ENCODE measurements at places on chromosomes 1 and 21.

GRCh38 chr1:228037401-228038386 lies 30.9 kb downstream of the WNT3A start:
- no peak for DNase-seq

DNA sequence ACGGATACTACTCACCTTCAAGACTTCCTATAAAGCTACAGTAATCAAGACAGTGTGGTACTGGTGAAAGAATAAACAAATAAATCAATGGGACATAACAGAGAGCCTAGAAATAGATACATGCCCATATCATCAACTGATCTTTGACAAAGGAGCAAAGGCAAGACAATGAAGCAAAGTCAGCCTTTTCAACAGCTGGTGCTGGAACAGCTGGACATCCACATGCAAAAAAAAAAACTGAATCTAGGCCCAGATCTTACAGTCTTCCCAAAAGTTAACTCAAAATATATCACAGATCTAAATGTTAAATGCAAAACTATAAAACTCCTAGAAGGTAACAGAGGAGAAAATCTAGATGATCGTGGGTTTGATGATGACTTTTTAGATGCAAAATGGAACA lies 170.3 kb downstream of the MIS18A start:
- DNase-seq: no peak

- DNase-seq: peak; percentile 66
Measured at GRCh38 chr1:93615582-93616150, 66.0 kb downstream of the BCAR3 start.

- DNase-seq: no peak
Measured at GRCh38 chr1:22470227-22470626, 18.6 kb downstream of the ZBTB40 start.

DNA sequence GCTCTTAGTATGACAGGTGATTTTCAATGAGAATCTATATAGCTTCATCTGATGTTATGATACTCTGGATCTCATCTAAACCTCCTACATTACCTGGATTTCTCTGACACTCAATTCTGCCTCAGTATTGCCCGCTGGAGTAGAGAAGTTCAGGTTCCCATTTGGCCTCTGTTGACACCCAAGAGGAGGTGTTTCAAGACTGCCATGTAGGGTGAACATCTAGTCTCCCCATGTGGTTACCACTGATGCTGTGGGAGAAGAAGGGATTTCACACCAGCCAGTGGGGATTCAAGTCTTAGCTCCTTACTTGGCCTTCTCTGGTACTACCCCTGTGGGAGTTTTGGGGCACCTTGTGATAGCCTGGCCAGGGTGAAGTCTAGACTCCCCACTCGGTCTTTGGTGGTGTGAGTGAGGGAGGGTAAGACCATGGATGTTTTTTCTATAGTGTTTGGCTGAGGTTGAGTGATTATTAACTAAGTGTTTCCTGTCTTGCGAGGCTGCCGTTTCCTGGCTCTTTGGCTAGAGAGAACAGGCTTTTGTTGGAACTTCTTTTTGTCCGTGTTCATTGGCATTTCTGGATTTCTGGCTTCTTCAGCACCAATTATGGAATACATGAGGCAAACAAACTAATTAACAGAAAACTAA lies 90.7 kb downstream of the RHOU start:
- DNase-seq: peak; percentile 31

DNA sequence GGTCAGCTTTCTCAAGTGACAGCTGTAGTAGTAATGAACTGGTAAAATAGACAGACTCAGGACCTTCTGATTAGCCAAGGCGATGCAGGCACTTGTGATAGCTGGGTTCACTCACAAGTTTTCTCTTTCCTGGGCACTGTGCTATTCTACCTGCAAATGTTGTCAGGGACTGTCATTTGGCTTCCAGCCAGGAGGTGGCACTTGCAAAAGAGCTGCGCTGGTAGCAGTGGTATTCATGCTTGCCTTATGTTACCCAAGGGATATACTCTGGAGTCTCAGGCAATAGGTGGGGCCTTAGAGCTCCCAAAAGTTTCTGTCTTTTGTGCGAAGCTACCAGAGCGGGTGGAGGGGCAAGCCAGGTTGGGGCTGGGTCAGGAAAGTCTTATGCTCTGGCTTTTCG lies 23.5 kb downstream of the IFI44 start:
- peak; percentile 9 for DNase-seq

DNA sequence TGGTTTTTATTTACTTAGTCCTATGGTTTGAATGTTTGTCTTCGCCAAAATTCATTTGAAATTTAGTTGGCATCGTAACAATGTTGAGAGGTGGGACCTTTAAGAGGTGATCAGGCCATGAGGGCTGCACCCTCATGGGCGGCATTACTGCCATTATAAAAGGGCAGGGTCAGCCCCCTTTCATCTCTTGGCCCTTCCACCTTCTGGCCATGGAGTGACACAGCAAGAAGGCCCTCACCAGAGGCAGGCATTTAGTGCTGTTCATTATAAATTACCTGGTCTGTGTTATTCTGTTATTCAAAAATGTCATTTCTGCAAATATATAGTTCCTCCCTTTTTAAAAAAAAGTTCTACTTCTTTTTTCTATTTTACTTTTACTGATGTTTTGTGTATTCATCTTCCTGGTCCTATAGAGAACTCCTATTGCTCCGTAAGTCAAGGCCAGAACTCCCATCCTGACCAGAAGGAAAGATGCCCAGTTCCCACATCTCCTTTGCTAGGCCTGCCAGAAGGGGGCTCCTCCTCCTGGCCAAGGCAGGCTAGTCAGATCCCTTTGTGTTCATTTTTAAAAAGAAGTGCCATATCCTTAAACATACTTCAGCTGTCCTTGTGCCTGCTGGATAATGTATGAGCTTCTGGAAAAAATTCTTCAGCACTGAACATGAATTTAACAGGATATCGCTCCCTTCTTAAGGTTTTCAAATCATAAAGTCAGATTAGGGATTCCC lies 10.0 kb upstream of the LBR start:
- DNase-seq: peak; percentile 45

DNA sequence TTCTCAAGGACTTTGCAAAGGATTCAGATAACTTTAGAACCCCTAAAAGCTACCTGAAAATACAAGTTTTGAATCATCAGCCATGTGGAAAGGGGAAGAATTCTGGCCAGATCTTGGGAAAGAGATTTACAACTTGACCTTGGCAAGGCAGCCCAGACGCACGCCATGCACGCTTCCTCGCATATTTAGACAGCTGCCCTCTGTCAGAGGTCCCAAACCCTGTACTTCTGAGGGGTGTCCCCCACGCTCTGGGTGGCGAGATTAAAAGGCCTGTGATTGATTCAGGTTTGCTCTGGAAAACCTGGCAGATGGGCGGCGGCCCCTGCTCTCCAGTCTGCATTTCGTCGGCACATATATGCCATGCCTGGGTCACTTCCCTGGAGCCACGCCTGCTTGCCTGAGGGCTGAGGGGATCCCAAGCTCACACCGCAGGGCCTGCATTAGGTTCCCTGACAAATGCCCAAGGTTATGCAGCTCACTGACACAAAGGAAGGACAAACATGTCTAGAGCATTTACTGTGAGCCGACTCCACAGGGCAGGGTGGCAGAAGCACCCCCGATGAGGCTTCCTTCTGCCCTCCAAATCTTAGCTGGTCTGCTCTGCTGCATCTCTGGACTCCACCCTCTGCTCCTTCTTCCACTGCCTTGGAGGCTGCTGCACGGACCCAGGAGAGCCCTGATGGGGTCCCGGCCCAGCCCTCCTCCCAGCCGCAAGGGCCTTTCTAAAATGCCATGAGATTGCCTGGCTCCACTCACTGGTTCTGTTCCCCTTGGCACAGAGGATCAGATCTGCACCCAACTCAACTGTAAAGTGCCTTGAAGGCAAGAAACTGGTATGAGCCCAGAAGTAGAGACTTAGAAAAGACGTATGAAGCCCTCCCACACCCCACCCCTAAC lies 103.9 kb downstream of the BCAR3 start:
- no peak for DNase-seq

- no peak for DNase-seq
Measured at GRCh38 chr1:94651076-94651475, 109.5 kb upstream of the F3 start.

DNA sequence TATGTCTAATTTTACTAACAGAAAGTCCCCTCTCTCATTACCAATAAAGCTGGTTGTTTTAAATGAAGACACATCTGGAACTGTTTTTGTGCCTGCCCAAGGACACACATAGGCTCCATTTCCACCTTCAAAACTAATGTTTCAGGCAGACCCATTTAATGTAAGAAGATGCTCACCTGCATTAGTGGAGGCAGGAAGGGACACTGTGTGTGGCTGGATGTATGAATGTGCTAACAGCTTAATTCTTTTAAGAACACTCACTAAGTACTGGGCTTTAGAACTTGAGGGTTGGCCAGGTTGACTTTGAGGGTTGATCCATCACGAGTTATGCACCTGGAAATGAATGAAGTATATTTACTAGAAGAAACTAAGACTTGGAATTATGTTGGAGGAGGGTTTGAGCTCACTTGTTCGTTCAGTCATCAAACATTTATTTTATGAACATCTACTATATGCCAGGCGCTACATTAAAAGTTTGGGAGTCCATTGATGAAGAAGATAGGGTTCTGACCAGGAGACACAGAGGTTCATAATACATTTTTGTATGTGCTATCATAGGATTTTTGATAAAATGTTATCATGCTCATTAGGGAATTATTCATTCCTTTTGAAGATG lies 5.4 kb downstream of the JUN start:
- DNase-seq: peak; percentile 32

DNA sequence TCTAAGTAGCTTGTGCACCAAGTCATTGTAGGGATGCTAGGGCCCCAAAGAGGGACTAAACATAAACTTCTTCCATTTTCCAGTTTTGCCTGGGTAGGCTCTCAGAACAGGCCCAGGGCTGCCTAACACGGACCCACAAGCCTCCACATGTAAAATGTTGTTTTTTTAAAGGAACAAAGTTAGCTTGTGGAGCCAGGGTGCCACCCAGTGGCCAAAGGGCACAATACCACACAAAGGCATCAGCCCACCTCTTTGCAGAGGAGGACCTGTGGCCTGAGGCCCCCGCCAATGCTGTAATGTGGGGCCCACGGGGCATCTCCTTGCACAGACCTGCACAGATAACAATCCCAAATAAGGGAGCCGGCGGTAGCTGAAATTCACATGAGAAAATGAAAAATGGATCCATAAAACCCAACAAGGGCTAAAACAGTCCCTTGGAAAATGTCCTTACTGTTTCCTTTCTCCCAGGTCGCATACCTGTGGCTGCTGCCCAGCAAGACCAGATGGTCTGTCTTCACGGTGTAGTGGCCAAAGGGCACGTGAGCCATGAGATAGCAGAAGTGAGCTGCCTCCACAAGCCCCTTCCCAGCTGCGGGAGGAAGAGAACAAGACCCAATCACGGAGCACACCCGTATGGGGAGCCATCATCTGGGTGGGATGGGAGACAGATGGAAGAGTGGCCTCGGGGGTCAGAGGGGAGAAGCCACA lies 23.8 kb downstream of the SEC16B start:
- DNase-seq: peak; percentile 78

DNA sequence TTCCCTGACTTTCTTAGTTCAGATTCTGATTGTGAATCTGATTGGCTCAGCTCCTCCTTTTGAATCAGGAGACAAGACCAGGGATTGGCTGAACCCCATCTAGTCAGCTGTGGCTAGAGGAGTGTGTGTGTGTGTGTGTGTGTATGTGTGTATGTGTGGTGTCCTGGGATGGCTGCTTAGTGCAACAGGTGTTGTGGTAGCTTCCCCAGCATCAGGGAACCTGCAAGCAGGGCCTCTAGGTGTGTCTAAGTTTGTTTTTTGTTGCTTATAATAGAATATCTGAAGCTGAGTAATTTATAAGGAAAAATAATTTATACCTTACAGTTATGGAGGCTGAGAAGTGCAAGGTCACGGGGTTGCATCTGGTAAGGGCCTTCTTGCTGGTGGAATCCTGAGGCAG lies 13.2 kb upstream of the ALPL start:
- no peak for DNase-seq

DNA sequence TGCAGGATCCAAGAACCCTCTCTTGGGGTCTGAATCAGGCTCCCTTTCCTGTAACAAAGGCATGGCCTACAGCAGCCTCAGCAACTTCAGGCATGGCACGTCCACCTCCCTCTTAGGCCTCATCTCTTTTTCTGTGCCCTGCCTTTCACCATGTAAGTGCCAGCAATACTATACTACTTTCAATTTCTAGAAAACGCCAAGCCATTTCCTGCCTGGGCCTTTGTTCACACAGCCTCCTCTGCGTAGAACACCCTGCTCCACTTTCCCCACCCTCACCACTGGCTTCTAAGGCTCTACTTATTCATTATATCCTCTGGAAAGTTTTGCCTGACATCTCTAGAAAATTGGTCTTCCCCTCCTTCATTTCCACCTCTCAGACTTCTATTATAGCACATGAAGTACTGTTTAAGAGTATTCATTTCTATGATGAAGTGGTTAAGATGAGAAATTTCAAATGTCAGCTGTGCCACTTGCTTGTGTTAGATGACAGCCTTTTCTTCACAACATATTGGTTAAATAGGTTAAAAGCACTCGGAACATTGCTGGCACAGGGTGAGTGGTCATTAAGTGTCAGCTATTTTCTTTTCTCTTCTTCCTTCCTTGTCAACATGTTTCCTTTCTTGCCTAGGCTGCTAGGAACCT lies 41.6 kb upstream of the VWA5B1 start:
- DNase-seq: peak; percentile 55

- DNase-seq: no peak
Measured at GRCh38 chr1:33300673-33301072, 20.2 kb downstream of the A3GALT2 start.

- no peak for DNase-seq
Measured at GRCh38 chr1:10663678-10664035, 132.8 kb downstream of the CASZ1 start.

- peak; percentile 49 for DNase-seq
Measured at GRCh38 chr1:234721476-234722269, 111.7 kb upstream of the IRF2BP2 start.

GRCh38 chr1:151054971-151055547 lies 4.4 kb downstream of the CDC42SE1 start:
- no peak for DNase-seq

DNA sequence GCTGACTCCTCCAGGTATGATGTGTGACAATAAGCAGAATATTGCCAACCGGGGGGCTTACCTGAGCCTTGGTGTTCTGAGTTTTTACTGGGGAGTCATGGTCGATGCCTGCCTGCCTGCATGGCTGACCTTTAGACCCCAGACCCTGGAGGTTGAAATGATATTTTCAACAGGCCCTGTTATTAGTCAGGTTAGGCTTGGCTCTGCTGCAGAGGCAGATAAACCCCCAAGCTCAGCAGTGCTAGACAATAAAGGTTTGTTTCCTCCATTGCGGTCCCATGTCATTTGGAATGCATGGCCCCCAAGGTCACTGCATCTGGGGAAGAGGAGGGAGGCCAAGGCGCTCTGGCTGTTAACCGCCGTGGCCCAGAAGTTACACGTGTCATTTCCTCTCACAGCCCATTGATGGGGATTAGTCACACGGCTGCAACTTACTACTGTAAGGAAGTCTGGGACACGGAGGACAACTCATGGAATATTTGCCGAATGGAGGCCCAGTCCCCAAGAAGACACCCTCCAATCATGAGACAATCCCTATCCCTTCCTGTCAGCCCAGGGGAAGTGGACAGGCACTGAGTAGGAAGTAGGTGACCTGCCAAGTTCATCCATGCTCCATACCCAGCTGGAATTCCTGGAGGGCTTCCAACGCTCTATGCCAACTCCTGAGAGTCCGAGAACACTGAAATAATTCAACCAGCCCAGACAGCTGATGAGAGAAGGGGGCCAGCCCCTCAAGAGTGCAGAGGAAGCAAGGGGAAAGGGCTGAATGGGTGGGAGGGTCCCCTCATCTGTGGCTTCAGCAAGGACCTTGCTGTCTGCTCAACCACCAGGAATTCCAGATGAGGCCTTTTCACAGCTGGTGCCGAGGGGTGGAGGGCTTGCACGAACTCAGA lies 97.3 kb downstream of the TAS1R2 start:
- DNase-seq: no peak

All from HT-29 (cell line).